ENCODE measurements at places on chromosomes 16 and 17.

GRCh38 chr17:38899421-38899820, 26.0 kb upstream of the LASP1NB start:
- DNase-seq, result no peak

- no peak for DNase-seq
Measured at GRCh38 chr16:50941681-50942080, 199.8 kb downstream of the CYLD start.

GRCh38 chr17:49090878-49091594, 41.5 kb upstream of the B4GALNT2 start:
- DNase-seq, result no peak

- no peak for DNase-seq
Measured at GRCh38 chr17:79565606-79566250, 45.1 kb downstream of the RBFOX3 start.

DNA sequence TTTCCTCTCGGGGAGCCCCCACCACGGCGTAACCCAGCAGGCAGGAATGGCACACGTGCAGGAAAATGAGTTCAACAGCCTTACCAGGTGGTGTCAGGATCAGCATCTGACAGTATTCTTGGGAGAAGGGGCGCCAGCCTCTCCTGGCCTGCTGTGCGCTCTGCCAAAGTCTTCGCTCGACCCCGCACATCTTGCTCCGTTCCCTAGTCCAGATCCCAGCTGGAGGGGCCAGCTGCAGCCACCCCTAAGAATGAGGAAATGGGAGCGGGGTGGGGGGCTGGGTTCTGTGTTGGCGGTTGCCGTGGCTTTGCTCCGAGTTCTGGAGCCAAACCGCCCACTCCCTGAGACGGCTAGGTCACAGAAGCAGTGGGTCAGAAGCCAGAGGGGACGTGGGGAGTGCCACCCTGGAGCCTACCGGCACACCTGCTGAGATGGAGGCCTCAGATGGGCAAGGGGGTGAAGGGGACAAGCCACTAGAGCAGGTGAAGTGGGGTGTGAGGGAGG, at the start of gene CHCT1:
Gene CHCT1, plus strand, starts transcription at position 328 of the 504 bp plus-strand sequence. Its CDS starts 104 bp downstream, at position 432.
- DNase-seq, result no peak

DNA sequence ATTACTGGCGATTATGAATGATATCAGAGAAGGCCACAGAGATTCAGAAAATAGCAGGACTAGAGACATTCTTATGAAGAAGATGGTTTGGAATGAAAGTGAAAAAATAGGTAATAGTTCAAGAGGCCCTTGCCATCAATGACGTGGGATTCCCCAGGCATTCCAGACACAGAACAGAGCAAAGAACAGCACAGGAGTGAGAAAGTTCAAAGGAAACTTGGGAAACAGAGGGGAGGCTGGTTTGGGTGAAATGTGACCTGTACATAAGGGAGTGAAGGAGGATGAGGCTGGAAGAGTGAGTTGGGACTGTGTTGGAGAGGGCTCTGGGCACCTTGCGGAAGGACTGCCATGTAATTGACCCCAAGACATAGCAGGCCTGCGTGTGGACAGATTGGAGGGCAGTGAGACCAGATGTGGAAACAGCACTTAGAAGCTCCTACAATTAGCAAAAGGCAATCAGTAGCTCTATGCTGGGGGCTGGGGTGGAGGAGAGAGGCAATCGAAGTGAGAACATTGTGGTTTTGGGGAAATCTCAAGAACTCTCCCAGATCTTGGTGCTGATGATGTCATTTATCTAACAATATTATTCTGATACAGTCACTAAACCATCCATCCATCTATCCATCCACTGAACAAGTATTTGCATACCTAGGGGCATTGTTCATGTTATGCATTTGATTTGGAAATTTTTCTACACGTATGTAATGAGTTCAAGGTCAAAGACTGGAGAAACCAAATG, 365.3 kb upstream of the ZFHX3 start:
- DNase-seq, result no peak

DNA sequence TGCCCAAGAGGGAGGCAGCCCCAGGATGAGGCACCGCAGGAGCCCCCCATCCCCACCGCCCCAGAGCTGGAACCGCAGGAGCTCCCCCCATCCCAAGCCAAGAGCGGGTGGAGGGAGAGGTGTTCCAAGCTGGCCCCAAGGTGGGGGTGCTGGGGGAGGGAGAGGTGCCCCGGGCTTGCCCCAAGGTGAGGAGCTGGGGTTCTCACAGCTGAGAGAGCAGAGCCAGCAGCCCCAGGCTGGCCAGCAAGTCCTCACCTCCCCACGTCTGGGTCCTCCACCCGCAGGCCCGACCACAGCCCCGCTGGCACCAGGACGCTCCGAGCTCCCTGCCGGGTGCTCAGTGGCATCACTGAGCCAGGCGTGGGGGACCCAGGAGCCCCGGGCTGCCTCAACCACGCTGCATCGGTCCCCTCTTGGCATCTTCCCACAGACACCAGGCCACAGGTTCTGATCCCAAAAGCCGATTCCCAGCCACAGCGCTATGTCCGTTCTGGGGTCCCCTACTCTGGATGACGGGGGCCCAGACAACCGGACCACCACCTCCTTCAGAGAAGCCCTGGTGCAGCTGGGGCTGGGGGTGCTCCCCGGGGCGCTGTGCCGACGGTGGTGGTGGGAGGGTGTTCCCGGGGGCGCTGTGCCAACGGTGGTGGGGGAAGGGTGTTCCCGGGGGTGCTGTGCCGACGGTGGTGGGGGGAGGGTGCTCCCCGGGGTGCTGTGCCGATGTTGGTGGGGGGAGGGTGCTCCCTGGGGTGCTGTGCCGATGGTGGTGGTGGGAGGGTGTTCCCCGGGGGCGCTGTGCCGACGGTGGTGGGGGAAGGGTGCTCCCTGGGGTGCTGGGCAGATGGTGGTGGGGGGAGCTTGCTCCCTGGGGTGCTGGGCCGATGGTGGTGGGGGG, 15.4 kb upstream of the WDR45B start:
- DNase-seq, result no peak

- no peak for DNase-seq
Measured at GRCh38 chr16:87464691-87465300, 28.0 kb downstream of the ZCCHC14 start.

DNA sequence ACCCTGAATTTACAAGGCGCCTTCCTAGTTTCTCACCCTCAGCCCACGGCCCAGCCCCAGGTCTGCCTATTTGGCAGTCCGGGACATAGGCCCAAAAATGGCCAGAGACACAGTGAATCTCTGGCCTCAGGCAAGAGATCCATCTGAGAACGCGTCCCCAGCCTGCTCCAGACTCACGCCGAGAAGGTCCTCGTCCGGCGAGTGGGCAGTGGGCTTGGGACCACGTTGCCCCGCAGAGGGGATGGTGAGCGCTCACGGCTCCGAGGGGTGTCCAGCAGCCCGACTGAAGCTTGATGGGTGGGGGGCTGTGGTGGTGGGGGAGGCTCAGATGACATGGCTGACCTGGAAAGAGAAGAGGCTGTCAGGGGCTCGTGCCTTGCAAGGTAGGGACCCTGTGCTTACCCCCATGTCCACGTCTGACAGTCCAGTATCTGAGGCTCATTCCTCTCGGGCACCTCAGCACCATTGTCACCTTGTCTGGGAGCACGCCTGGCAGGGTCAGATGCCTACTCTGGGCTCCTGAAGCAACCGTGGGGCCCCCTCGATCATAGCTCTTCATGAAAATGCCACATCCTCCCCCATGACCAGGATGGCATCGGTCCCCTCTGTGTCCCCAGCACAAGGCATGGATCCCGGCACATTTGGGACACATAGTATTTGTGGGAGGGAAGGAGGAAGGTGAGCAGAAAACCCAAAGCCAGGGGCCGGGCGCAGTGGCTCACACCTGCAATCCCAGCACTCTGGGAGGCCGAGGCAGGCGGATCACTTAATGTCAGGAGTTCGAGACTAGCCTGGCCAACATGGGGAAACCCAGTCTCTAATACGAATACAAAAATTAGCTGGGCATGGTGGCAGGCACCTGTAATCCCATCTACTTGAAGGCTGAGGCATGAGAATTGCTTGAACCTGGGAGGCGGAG, 9.6 kb downstream of the CARHSP1 start:
- no peak for DNase-seq

GRCh38 chr17:18184143-18185031, 759 bp downstream of the ALKBH5 start:
- DNase-seq, result no peak

GRCh38 chr16:59192551-59193199, 458.6 kb upstream of the GOT2 start:
- DNase-seq, result no peak

- DNase-seq, result no peak
Measured at GRCh38 chr16:30348929-30349328, 6.2 kb downstream of the CD2BP2 start.

GRCh38 chr16:78116946-78117345, 17.5 kb downstream of the WWOX start:
- DNase-seq, result peak; percentile 17

DNA sequence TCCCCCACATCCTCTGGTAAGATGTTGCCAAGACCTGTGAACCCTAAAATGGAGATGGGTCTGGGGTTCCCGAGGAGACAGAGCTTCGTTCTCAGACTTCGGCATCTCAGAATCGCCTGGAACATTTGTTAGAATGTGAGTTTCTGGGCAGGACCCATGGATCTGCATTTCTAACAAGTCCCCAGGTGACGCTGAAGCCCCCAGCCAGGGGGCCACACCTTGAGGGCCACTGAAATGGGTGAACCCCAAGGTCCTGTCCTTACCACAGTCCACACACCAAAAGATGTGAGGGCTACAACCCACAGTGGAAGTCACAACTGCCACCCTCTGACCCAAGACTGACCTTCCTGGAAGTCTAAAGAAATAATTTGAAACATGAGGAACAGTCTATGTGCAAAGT, 14.0 kb downstream of the MPP3 start:
- no peak for DNase-seq

- DNase-seq, result no peak
Measured at GRCh38 chr17:17570140-17570797, 21.2 kb downstream of the PEMT start.
